Fibroblast of skin of abdomen (primary cell): ENCODE measurements at places on chromosomes 5 and 9.

GRCh38 chr5:1936413-1936812, 53.7 kb upstream of the IRX4 start:
- DNase-seq, result no peak

GRCh38 chr9:87685871-87686519, 39.9 kb upstream of the CTSL start:
- peak; percentile 6 for DNase-seq

- no peak for DNase-seq
Measured at GRCh38 chr9:32566770-32567169, 6.2 kb downstream of the NDUFB6 start.

DNA sequence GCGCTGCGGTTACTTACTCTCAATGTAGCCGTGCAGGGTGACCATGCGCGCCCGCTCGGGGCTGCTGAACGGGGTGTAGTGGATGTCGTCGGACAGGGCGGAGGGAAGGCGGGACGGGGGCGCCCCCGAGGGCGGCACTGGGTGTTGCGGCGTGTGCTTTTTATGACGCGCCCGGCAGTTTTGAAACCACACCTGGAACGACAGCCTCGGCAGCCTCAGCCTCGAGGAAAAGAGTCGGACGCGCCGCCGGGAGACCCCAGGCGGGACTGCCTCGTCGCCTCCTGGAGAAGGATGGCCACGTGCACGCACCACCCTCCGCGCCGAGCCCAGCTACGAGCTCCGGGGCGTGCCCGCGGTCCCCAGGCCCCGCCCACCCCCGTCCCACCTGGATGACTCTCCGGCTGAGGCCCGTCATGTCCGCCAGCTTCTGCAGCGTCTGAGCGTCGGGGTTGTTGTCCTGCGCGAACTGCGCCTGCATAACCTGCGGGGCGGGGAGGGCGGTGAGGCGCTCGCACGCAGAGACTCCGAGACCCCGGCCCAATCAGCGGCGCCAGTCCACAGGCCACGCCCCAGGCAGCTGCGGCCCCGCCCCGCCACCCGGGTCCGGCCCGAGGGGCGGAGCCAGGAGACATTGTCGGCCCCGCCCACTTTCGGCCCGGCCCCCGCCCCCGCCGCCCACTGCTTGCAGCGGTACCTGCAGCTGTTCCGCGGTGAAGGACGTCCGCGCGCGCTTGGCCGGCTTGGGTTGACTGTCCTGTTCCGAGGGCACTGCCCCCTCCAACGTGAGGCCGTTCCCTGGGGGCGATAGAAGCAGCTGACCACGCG, 15.0 kb downstream of the LHX6 start:
- no peak for DNase-seq

DNA sequence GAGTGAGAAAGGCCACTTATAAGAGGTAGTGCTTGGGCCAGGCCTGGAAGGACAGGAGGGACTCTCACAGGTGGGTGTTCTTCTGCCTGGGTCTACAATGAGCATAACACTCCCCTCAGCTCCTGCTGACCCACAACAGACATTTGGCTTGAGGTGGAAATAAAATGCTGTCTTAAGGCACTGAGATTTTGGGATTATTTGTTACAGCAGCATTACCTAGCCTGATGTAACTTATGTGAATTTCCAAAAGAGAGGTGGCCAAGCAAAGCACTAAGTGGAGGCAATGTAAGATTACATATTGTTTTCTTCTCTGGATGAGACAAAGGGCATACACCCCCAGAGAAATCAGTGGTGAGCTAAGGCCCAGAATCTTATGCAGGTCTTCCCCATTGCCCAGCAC, 221.5 kb downstream of the PAX5 start:
- DNase-seq, result no peak

GRCh38 chr9:136690806-136691261, 3.6 kb upstream of the AGPAT2 start:
- no peak for DNase-seq

GRCh38 chr5:59328709-59329296, 564.7 kb downstream of the PDE4D start:
- peak; percentile 76 for DNase-seq

- peak; percentile 93 for DNase-seq
Measured at GRCh38 chr5:115450741-115451140, 93.8 kb downstream of the FEM1C start.

DNA sequence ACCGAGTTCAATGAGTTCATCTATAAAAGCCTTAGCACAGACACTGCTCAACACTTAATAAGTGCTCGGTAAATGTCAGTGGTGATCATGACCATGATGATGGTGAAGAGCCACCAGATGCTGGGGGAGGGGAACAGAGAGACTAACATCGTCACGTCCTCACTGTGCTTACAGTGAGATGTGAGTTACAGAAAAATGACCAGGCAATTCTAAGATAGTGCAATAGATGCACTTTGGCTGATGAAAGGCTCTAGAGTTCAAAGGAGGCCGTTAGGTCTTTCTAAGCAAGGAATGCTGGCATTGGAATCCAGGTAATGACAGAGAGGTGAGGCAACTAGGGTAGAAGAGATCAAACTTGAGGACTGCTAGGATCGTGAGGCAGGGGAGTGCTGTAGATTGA, 36.7 kb downstream of the ARL15 start:
- no peak for DNase-seq

DNA sequence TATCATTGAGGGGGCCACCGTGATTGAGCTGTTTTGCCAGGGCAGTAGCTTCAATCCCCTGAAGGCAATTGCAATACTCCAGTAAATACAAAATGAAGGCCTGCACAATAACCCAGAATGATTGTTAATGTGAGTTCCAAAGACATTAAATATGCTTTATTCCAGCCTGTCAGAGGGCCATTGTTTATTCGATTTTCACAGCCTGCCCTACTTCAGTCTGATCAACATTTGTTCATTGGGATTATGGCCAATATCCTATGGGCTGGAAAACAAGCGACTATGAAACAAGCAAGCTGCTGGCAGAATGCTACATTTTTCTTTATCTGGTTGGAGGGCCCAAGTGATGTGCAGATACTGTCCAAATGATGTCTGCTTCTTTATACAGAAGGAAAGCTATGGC, 543.1 kb downstream of the TLE1 start:
- DNase-seq, result no peak

DNA sequence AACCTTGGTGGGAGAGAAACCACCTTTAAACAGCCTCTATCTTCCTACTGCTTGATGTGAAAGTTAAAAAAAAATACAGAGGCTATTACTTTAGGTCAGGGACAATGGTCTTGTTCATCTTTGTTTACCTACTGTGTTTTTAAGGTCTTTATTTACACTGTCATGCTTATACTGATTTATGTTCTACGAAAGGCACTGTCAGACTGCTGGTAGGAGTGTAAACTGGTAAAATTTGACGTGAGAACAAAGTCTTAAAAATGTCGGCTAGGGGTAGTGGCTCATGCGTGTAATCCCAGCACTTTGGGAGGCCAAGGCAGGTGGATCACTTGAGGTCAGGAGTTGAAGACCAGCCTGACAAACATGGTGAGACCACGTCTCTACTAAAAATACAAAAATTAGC, 42.1 kb upstream of the ELOVL7 start:
- no peak for DNase-seq

DNA sequence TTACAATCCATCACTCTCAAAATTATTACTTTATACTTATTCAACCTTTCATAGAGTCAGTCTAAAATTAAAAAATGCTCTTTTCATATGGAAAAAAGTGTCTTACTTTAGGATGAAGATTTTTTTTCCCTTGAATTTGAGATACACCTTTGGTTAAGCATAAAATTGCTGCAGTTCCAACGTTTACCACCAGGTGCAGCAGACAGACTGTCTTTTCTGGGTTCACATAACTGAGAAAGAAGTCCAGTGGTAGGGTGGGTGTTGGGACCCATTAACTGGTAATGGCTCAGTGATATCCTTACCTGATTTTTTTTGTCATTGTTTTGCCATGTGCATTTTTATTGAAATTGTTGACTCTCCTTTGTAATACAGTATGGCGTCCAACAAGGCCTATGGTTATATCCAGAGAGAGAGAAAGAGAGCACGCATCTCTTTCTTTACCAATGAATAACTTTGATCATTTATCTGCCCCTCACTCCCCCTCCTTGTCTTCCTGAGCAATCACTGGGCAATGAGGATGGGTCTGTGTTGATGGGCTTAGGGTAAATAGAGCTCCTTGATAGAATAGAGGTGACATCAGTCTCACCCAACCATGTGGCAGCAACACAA, 98.4 kb downstream of the FBXL7 start:
- DNase-seq, result no peak

- no peak for DNase-seq
Measured at GRCh38 chr5:40485021-40485998, 194.4 kb upstream of the PTGER4 start.
